Retinal pigment epithelial cell (primary cell): ENCODE measurements at places on chromosomes 7 and 10.
A peak's percentile ranks its signal among the peaks of the same experiment; 100 is the strongest.

GRCh38 chr7:44976040-44976745 lies 2.6 kb downstream of the MYO1G start:
- DNase-seq = no peak

DNA sequence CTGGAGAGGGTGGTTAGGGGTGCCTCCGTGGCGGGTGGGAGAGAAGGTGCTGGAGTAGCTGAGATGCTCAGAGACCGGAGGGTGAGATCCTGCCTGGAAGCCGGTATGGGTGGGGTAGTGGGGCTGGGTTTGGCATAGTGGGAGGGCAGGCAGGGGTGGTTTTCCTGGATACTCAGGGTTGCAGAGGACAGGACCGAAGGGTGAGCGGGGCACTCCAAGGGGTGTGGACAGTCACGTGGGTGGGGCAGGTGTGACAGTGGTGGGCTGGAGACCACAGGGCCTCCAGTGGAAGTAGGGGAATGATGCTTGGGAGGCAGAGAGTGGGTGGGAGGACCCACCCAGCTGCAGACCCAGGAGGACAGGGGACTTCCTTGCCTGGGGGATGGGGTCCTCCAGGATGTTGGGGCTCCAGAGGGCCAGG lies 1.9 kb downstream of the SCART1 start:
- no peak for DNase-seq

DNA sequence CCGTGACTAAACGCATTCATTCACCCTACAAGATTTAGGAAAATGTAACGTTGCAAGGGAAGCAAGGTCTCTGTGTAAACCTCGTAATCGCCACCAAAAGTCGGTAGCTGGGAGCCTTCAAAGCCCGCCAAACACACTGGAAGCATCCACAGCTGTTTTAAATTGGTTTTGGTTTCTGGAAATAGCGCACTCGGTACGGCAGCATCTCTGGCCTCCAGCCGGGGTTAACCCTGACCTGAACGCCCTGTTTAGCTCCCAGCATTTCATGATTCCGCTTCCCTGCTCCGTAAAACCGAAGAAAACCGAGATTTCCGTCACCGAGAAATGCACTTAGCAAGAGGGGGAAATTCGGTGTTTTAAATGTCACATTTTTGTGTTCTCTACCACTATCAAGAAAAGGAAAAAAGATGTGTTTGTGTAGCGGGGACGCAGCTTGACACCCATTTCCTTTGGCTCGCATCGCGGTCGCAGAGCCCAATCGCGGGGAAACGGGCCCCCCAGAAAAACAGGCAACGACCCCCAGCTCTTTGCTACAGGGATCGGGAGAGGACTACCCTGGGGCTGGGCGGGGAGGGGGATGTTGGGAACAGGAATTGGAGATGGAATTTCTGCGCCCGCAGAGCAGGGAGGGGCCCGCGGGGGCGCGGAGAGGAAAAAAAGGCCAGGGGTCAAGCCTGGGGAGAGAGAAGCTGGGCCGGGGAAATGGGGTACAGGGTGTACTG lies 646 bp downstream of the SGCE start:
- DNase-seq = no peak

GRCh38 chr10:104732222-104732621 lies 91.1 kb downstream of the SORCS3 start:
- no peak for DNase-seq

GRCh38 chr10:101015582-101015973 lies 15.4 kb downstream of the PDZD7 start:
- DNase-seq = no peak

DNA sequence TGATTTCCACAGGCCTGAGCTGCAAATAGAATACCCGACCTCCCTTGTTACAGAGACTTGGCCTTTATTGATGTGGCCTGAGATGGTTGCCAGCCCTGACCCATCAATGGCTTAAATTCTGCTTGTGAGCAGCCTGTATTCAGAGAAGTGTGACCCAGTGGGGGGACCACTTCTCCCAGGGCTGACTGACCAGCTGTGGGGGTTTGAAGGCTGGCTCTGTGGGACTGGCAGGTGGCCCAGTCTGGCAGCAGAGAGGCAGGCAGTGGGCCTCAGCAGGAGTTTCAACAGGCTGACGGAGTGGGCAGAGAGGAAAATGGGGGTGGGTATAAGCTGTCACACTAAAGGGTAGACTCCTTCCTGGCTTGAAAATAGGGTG lies 12.2 kb upstream of the PPIF start:
- no peak for DNase-seq

DNA sequence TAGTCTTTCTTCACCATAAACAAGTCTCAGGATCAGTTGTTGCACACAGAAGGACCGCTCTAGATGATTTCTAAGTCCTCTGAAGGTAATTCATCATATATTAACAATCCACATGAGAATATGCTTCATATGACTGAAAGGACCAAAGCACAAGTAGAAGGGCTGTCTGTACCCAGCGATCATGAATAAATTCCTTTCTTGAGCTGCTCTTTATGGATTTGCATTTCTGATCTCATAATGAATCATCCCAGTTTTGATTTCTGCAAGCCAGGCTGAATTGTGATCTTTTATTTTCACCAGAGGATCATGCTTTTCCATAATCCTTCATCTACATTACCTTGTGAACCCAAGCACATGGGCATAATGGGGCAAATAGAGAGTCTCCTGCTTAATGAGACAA lies 675.6 kb downstream of the MAGI2 start:
- peak; percentile 35 for DNase-seq

DNA sequence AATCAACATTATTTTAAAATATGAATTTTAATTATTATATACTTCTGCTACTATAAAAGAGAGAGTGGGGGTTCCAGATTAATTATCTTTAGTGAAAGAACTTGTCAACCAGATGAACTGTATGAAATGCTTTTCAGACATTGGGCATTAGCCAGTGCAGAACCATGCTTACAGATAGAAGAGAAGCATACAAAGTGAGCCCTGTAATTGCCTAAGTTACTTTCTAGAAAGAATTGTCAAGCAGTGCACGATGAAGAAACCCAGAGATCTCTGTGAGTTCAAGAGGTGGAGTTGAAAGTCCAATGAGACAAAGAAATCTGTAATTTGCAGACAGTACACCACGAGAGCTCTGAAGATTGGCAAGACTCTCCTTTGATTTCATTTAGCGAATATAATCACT lies 166.7 kb downstream of the CDC14C start:
- no peak for DNase-seq

DNA sequence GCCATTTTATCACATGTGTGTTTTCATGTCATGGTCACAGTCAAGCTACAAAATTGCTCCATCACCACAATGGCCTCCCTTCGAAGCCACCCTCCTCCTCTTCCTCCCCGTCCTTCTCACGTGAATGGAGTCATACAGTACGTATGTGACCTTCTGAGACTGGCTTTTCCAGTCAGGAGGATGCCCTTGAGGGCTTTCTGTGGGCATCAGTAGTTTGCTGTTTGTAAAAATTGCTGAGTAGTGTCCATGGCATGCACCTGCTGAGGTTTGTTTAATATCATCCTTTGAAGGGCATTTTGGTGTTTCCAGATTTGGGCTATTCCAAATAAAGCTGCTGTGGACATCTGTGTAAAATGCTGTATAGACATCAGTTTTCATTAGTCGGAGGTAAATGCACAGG lies 5.9 kb upstream of the UBE3C start:
- no peak for DNase-seq

DNA sequence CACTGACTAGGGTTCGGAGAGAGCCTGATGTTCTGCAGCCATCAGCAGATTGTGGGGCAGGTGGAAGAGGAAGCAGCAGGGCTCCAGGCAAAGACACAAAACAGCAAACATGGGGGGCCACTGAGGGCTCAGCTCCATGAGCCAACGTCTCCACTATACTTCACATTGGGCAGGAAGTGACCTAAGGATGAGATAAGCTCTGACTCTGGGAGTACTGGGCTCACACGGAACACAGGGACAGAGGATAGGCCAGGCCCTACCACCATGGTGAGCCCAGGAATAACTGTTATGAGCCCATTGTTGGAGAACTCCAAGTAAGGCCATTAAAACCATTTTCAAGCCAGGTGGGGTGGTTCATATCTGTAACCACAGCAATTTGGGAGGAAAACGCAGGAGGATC lies 14.9 kb upstream of the MRPS24 start:
- no peak for DNase-seq

- DNase-seq = no peak
Observed at GRCh38 chr7:107917763-107918651, 27.0 kb downstream of the DLD start.

DNA sequence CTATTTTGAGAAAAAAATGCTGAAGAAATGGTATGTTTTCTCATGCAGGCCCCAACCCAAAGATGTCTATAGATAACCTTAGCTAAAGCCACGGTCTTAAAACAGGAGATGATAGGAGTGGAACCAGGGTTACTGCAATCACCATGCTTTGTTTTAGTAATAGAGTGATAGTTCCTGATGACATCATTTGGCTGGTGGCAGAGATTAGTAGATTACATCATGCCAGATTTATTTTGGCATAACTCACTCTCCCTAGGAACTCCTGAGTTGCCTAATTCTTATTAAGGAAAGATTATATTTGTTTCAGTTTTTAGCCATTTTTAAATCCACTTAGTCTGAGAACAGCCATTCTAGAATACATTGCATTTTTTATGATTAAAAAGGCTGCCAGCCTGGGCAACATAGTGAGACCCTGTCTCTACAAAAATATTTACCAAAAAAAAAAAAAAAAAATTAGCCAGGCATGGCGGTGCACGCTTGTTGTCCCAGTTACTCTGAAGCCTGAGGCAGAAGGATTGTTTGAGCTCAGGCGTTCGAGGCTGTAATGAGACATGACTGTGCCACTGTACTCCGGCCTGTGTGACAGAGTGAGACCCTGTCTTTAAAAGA lies 17.8 kb downstream of the ENO4 start:
- DNase-seq = no peak

DNA sequence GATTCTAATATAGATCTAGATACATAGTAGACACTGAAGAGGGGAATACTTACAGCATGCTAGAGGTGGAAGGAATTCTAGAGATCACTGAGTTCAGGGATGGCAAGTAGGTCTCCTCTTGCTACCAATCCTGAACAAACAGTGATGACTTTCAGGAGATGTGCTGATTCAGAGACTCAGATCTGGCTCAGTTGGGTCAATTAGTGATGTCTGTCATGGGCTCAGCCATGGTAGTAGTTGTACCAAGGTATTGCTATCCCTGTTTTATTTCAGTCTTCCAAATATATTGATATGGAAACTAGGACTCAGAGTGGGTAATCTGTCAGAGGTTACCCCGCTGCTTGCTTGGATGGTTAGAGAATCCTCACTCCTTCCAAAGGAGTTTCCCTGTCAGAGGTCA lies 38.5 kb downstream of the UNC5B start:
- DNase-seq = no peak

DNA sequence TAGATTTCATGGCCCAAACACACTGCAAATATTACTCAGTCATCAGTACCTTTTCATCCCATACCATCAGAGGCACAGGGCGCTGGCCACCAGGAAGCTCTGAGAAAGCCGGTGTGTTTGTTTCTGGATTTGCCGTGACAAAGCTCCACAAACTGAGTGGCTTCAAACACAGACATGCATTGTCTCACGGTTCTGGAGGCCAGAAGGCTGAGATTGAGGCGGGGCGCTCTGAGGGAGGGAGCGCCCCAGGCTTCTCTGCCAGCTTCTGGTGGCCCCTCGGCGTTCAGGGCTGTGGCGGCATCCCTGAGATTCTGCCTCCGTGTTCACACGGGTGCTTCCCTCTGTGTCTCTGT lies 3.7 kb upstream of the TTYH3 start:
- DNase-seq = no peak

DNA sequence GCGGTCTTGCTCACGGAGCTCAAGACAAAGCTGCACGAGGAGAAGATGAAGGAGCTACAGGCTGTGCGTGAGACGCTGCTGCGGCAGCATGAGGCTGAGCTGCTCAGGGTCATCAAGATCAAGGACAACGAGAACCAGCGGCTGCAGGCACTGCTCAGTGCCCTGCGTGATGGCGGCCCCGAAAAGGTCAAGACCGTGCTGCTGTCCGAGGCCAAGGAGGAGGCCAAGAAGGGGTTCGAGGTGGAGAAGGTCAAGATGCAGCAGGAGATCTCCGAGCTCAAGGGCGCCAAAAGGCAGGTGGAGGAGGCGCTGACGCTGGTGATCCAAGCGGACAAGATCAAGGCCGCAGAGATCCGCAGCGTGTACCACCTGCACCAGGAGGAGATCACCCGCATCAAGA lies 51.4 kb downstream of the JAKMIP3 start:
- no peak for DNase-seq

GRCh38 chr7:112149734-112150133 lies 56.5 kb downstream of the DOCK4 start:
- no peak for DNase-seq

DNA sequence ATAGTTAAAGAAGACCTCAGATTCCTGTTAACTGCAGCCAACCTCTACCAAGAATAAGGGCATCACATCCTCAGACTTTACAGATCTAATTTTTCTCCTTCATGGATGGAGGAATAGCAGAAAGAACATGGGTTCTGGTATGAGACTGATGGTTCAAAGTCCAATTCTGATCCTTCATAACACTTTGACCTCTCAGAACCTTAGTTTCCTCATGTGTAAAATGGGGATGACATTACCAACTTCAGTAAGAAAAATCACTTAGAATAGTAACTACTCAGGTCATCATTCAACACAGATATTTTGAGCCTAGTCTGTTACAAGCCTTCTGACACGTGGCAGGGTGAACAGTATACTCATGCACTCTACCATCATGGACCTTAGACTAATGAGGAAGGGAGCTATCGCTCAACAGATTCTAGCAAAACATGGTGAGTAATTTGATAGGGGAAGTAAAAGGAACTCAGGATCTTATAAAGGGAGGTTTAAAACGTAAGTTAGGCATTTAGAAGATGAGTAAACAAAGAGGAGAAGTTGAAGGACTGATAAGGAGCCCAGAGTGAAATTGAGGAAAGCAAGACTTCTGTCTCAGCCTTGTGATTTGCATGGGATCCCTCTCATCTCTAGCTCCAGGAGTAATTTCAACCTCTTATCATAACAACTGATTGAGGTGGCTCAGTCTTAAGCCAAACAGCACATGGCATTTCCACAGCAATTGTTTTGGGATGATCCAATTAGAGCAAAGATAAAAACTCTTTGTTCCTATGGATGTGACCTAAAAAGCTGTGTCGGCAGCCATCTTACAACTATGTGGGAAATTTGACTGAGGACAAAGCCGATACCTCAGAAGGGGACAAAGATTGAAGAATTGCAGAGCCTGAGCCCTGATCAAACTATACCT lies 69.2 kb upstream of the TCF7L2 start:
- DNase-seq = no peak

GRCh38 chr7:33035776-33036175 lies 26.8 kb downstream of the NT5C3A start:
- DNase-seq = no peak

- no peak for DNase-seq
Observed at GRCh38 chr7:24214670-24215069, 69.3 kb upstream of the NPY start.

DNA sequence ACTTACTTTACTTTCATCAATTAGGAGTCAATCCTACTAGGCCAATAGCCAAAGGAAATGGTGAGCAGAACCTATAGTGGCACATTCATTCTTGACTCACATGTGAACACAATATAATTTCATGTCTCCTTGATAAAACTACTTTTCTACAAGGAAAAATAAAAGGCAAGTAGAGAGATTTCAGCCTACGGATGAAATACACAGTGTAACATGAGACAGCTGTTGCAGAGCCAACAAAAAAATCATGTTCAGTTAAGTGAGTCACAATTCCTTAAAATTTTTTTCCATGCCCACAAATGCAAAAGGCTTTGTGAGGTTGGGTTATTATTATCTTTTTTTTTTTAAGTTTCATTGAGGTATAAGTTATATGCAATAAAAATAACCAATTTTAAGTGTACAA lies 54.8 kb downstream of the GPR141 start:
- DNase-seq = no peak
